ENCODE measurements at places on chromosomes 1 and 21.

- no peak for DNase-seq
Measured at GRCh38 chr1:8419861-8420260, 101.9 kb downstream of the SLC45A1 start.

DNA sequence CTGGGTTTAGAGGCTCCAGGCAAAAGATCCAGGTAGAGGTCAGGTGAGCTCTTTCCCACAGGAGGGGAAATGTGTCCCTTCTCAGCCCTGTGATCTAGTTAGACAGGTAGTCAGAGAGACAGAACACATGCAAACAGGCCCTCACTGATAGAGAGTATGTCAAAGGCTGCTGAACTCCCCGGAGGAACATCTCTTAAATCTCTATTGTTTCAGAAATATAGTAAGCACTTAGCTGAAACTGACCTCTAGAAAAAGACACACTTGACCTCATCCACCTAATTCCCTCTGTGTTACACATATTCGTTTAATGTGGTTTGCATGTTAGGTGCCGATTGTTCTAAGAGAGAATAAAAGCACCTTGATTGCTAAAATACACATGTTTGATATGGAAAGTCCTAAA lies 23.3 kb downstream of the SUSD4 start:
- DNase-seq = no peak

- DNase-seq = no peak
Measured at GRCh38 chr1:46422261-46422871, 28.2 kb downstream of the FAAH start.

DNA sequence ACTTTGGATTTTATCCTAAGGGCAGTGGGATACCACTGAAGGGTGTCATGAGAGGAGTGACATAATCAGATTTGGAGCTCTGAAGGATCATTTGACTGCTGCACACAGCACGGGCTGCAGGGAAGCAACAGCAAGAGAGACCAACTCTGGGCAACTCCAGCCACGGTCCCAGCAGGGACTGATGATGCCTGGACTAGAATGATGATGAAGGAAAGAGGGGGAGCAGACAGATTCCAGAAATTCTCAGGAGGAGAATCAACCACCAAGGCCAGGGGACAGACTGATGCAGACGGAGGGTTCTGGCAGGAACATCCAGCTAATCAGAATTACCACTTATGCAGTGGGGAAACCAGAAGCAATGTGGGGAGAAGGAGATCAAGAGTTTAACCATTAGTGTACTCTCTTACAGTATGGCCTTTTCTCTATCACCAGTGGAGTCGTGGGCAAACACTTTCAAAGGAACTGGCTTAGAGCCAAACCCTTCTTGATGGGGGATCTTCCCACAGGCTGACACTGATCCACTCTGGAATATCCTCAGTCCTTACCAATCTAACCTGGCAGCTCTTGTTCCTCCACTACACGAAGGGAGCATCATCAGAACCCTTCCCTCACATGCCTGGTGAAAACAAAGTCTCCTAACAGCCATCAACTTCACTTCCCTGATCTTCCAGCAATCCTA lies 3.3 kb downstream of the URB1 start:
- DNase-seq = no peak

GRCh38 chr1:22236166-22236565 lies 93.3 kb upstream of the WNT4 start:
- DNase-seq = no peak

GRCh38 chr1:60483509-60483908 lies 409.9 kb upstream of the C1orf87 start:
- DNase-seq = no peak

DNA sequence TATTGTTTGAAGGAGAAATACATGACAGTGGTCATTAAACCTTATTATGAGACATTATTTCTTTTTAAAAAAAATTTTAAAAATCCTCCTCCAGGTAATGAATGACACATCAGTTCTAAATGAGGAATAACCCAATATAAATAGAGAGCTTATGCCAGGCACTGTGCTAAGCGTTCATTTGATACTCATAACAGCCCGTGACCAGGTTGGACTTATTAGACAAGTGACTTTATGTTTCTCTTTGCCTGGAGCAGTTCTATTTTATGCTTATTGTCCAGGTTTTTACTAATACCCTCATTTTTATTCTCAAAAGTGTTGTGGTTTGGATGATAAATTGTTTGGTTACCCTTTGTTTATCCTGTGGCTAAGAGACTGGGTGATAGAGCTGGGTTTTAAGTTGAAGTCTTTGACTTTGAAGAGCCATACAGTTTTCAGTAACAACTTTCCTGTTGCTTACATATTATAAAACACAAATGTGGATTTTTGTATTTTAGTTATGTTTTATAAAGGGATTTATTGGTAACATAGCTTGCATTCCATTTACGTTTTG lies 84.2 kb downstream of the RABGAP1L start:
- no peak for DNase-seq

DNA sequence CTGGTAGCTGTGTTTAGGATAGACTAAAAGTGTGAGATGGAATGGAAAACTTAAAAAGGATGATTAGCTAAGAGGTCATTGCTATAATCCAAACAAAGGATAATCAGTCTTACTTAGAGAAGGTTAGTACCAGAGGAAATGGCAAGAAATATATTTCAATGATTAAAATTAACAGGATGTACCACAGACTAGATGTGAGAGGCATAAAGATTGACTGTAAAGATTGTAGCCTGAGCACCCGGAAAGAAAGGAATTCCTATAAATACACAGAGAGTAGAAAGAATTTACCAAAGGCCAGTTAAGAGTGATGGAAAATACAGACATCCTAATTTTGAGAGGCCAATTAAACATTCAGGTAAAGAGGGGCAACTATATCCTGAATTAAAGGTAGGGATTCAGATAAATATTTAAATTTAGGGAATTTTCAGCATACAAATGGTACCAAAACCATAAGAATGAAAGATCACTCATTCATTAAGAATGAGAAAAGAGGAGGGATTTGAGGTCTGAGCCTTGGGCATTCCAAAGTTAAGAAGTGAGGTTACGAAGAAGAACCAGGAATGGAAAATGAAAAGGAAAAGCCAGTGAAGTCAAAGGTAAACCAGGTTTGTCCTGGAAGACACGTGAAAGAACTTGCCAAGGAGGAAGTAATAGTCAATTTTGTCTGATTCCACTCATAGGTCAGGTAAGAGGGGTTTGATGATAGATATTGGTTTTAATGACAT lies 46.4 kb upstream of the RGS1 start:
- DNase-seq = no peak

Measured in CD8-positive, alpha-beta T cell (primary cell).